Hematopoietic multipotent progenitor cell treated with erythropoietin and hydrocortisone succinate and interleukin-3 and kit ligand, for 4 days (in vitro differentiated cells): ENCODE measurements at places on chromosomes 2 and 18.

GRCh38 chr2:156536534-156536933 is 100.4 kb downstream of the GPD2 start:
- no peak for DNase-seq

DNA sequence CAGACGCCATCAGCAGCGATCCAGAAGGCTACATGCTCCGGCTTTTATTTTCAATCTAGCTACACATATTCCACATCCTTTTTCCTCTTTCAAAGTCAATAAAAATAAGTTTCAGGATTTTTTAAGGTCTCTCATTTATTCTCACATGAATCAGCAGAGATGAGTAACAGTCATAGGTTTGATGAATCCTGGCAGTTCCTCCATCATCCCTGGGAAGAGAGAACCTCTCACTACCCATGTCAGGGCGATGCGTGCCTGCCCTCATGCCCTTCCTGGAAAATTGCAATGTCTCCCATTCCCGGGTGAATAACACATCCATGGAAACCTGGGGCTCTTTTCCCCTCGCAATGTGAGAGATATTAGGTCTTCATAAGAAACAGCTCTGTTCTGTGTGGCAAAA is 301.1 kb upstream of the SMIM21 start:
- DNase-seq: no peak

GRCh38 chr2:134705861-134706586 is 12.8 kb downstream of the TMEM163 start:
- DNase-seq: no peak

GRCh38 chr18:70464343-70465114 is 175.7 kb downstream of the SOCS6 start:
- DNase-seq: peak; percentile 91

- DNase-seq: no peak
Measured at GRCh38 chr2:229832510-229832898, 89.3 kb downstream of the TRIP12 start.

DNA sequence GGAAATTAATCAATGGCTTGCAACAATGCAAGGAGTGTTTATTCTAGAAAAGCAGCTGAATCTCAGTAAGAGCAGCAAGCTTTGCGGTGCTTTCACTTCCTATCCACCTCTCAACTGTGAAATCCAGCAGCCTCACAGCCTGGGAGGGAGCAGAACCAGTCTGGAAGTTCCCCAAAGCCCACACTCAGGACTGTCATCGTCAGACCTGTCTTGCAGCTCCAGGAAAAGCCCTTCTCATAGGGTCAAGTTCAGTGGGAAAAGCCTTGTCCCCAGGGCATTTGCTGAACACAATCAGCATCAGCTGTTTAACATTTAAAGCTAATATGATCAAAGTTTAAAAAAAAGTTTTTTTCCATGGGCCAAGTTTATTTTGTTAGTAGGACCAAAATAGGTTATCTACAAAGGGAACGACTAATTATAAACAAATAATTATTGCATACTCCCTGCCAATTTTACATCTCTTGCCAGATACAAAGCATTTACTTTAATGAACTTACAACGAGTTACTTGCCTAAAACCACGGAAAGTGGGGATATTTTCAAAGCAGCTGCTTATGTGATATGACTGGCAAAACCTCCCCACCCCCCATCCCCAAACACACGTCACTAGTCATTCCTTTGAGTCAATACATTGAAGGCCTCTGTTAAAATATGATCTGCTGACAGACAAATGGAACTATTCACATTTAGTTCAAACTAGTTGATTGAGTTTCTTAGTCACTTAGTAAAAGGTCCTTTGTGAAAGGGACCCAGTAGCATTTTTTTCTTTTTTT is 36.8 kb downstream of the PARD6G start:
- no peak for DNase-seq

DNA sequence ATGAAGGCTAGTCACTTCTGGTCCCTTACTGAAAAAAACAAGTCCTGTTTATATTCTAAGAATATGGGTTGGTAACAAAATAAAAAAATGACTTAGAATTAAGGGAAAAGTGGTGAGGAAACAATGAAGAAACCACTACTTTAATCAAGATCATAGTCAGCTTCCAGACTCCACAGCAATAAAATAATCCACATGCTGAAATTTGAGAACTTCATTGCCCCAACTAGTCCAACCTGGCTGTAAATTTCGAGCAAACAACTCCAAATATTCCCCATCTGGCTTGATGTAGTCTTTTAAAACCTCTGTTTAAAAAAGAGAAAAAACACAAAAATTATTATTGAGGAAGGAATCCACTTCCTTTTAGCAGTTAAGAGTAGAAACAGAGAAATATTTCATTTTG is 32.5 kb downstream of the METTL4 start:
- DNase-seq: no peak

DNA sequence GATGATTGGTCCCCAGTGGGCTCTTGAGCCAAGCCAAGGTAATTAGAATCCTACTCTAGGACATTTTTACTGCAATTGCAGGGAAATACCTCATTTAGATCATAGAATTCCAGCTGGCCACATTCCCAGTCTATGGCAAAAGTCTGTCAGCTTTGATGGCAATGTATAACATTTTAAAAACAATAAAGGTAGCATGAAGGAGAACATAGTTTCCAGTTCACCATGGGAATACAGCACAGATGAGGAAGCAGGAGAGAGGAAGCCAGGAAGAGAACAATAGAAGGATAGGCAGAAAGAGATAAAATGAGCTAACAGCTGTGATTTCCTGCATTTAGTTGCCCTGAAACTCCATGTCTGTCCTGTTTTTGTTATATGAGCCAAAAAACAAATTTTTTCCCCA is 897.3 kb upstream of the DDX18 start:
- no peak for DNase-seq

- no peak for DNase-seq
Measured at GRCh38 chr2:173652311-173652710, 297.6 kb downstream of the CDCA7 start.

DNA sequence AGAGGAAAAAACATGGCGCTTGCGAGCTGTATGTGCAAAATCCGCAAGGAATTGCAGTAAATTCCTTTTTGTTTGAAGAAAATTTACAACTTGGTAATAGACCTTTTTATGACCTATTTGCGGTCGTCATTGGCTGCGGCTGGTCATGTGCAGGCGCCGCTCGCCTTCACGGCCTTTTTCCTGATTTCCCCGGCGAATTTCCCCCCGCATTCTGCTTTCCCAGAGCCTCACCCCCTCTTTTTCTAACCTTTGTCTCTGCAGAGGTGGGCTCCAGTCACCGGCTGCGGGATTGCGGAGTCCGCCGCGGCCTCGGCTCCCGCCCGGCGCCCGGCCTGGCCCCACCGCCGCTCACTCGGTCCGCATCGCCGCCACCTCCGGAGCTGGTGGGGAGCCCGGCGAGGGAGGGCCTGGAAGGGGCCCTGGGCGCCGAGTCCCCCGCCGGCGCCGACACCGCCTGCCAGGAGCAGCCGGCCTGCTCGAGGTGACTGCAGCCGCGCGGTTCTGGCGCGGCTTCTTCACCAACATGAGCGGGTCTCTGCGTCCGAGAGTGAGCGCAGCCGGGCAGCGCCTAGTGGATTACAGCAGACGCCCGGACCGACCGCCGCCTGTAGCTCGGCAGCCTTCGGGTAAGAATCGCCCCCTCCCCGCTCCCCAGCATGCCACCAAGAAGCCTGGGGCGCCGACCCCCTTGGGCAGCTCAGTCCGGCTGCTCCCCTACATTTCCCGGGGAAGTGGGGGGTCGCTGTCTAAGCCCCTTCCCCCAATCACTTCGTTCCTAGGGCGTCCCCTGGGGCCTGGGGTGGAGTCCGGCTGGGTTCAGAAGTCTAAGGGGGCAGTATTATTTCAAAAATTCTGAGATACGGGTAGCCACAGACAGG is 7.1 kb downstream of the HOXD8 start:
- peak; percentile 36 for DNase-seq

DNA sequence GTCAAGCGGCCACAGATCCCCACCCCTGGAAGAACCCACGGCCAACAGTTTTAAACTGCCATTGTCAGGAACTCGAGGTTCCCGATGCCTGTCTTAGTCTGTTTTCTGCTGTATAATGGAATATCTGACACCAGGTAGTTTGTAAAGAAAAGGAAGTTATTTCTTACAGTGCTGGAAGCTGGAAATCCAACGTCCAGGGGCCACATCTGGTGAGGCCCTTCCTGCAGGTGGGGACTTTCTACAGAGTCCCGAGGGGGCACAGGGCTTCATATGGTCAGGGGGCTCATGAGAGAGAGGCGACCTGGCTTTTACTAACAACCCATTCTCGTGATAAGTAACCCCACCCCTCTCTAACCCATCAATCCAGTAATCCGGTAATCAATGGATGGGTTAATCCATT is 501.6 kb upstream of the MYT1L start:
- DNase-seq: no peak

GRCh38 chr2:58925676-58926081 is 684.6 kb upstream of the FANCL start:
- no peak for DNase-seq

DNA sequence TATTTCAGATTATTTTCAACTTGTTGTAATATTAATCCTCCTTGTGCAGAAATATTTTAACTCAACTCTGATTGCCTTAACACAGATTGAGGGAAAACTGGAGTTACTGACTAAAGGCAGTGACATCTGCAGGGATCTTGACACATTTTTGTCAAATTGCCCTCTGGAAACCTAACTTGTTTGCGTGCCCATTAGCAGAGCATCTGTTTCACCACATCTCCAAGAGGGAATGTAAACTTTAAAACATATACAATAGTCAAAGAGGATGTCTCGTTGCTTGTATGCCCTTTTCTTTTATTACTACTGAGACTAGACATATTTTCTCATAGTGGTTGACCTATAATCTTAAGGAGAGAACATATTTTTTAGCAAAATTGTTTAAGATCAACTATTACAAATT is 14.2 kb downstream of the INPP1 start:
- DNase-seq: no peak

DNA sequence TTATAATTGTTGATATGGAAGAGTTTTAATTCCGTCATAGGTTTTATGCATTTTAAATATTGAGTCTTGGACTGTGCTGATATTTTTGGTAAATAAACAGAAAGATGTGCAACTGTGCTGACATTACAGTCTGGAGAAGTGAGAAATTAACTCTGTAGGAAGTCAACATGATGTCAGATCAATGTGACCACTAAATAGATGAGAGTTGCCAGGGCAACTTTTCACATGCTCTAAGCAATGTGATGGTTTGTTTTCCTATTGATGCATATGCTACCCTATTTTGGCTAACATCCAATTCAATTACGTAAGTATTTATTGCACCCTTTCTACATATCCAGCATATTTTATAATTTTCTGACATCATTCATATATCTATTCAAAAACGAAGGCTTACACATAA is 1109.3 kb downstream of the TSN start:
- DNase-seq: no peak

- peak; percentile 61 for DNase-seq
Measured at GRCh38 chr2:97761192-97761591, 47.8 kb downstream of the ZAP70 start.

- peak; percentile 51 for DNase-seq
Measured at GRCh38 chr2:156473445-156473844, 37.3 kb downstream of the GPD2 start.

DNA sequence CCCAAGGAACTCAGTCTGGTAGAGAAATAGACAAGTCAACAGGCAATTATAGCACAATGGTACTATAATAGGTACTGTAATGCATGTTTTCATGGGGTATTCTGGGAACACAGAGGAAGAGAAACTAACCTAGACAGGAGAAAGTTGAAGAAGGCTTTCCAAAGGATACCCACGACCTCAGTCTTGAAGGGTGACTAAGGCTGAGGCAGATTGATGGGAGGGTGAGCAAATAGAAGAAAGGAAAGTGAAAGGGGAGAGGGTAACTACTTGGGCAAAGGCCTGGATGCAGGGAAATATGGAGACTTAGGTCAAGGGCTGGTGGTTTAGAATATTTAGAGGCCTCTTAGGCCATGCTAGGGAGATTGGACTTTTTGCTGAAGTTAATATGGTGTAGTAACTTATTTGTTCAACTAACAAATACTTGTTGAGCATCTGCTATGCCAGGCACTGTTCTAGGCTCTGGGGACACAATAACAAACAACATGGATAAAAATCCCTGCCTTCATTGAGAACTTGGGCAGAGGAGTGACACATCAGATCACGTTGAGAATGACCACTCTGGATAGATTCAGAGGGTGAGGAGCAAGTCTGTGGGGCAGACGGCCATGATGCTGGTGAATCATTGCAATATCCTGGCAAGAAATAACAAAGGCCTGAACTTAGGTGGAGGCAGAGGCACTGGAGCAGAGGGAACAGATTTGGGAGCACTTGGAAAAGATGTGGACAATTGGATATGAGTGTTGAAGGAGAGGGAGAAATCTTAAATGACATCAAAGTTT is 56.4 kb downstream of the PLB1 start:
- no peak for DNase-seq

- DNase-seq: peak; percentile 4
Measured at GRCh38 chr2:217685255-217685605, 317.6 kb downstream of the TNS1 start.

DNA sequence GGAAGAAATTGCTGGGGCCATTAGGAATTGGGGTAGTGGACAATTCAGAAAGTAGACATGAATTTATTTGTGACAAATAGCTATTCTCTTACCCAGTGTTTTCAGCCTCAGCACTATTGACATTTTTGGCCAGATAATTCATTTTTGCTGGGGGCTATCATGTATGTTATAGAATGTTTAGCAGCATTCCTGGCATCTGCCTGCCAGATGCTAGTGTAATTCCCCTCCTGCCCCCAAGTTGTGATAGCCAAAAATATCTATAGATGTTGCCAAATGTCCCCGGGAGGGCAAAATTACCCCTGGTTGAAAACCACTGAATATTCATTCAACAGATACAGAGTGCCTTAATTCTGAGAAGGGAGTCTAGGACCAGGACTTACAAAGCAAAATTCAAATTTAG is 183.6 kb downstream of the BABAM2 start:
- no peak for DNase-seq

- no peak for DNase-seq
Measured at GRCh38 chr2:74951211-74951754, 7.2 kb upstream of the POLE4 start.
